Non-pigmented ciliary epithelial cell (primary cell): ENCODE measurements at places on chromosomes 1 and 21.

DNA sequence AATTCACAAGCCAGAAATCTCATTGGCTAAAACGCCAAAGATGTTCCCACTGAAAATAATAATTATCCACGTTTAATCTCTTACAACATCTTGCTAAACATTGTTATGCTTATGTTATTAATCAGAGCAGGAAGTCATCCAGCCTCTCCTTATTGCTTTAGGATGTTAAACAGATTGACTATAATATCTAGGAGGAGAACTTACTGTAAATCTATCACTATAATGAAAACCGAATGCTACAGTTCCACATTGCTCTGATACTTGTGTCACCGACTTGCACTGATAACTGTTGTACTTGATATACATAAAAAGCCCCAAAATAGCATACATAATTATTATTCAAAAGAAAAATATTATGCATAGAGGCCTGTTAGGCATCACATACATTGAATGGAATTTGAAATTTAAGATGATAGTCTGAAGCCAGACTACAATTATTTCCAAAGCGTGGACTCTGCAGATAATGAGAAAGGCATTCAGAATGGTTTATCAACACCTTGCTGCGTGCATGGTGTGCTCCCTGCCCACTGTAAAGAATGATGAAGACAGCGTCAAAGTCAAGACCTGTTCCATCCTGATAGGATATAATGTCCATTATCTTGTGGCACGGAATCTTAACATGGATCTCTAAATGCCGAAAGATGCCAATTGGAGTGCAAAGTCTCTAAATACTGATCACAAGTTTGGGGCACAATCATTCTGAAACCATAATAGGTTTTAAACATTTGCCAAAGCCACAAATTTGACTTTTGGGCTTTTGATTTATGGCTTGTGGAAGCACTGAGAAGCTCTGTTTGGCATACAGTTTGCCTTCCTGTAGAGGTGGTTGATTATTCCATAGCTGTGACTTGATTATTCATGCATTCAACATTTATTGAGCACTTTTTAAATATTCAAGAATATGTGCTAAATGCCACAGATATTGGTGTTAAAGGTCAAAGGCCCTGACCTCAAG, 71.3 kb downstream of the CRB1 start:
- DNase-seq, result no peak

- DNase-seq, result no peak
These were observed 36.4 kb downstream of the OLFML2B start for GRCh38 chr1:161987303-161987702.

- DNase-seq, result no peak
These were observed 119.8 kb downstream of the PLA2G4A start for GRCh38 chr1:186948535-186948934.

- no peak for DNase-seq
These were observed 147.0 kb upstream of the FMN2 start for GRCh38 chr1:239944666-239945065.

GRCh38 chr1:209879539-209879938, 51.8 kb downstream of the UTP25 start:
- DNase-seq, result no peak

DNA sequence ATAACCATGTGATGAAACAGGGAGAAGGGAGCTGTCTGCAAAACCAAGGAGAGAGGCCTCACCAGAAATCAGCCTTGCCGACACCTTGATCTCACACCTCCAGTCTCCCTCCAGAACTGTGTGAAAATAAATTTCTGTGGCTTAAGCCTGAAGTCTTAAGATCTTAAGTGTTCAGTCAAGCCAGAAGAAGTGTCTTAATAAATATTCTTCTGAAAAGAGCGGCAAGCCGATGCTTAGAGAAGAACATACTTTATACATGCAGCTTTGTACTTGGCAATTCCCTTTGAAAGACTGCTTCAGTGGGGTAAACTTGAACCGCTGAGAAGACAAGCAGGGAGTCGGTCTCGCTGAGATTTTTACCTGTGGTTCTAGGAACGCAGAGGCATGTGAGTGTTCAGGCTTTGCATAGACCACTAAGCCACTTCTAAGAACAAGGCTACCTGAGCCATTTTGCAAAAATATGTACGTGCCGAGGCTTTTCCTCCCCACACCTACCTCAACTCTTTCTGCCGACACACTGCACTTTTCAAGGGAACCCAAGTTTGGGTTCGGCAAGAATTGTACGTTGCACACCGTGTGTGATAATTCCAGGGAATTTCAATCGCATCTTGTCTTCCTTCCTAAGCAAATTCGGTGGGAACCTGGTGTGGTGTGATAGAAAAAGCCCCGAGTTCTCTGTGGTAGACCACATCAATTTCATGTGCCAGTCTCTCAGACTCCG, 3.4 kb downstream of the RUNX1 start:
- no peak for DNase-seq

- no peak for DNase-seq
These were observed 124.7 kb downstream of the CASZ1 start for GRCh38 chr1:10671622-10672342.

DNA sequence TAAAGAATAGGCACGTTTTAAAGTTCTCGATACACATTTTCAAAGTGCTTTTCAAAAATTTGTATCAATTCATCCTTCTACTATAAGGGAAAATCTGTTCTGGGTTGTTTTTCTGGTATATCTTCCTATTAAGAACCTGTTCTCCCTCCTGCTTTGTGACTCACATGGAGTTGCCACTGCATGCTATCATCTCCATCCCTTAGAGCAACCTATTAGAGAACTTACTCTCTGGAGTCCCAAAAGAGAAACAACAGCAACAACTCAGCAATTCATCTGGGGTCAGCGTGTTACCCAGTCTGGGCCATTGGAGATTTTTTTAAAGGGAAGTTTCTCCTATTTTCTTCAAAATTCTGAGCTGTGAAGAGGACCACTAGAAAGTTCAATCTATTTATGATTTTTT, 227.4 kb downstream of the HLX start:
- no peak for DNase-seq
